ENCODE measurements at places on chromosomes 11 and 22.

- no peak for DNase-seq
These were observed 19.3 kb downstream of the ART5 start for GRCh38 chr11:3622521-3622920.

DNA sequence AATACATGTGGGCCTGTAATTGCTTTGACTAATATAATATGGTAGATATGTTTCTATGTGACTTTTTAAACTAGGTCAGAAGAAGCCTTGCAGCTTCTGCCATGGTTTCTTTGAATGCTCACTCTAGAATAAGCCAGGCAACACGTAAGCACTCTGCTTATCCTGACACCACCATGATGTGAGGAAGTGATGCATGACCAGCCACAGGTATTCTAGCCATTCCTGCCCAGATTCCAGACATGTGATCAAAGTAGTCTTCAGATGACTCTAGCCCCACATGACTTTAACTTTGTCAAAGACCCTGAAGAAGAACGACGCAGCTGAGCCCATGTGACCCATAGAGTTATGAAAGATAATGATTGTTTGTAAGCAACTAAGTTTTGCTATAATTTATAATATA, 276.1 kb upstream of the NCAM1 start:
- no peak for DNase-seq

GRCh38 chr22:49827853-49828598, at the start of gene BRD1:
BRD1 (minus strand) TSS chr22:49827873; CDS start chr22:49824317, 3,556 bp downstream.
- DNase-seq = no peak

- DNase-seq = no peak
These were observed 66.4 kb upstream of the SORL1 start for GRCh38 chr11:121385688-121386087.

- no peak for DNase-seq
These were observed 8.8 kb downstream of the HSPA8 start for GRCh38 chr11:123052901-123053721.

- no peak for DNase-seq
These were observed 860.8 kb downstream of the TBC1D22A start for GRCh38 chr22:47623066-47623762.

DNA sequence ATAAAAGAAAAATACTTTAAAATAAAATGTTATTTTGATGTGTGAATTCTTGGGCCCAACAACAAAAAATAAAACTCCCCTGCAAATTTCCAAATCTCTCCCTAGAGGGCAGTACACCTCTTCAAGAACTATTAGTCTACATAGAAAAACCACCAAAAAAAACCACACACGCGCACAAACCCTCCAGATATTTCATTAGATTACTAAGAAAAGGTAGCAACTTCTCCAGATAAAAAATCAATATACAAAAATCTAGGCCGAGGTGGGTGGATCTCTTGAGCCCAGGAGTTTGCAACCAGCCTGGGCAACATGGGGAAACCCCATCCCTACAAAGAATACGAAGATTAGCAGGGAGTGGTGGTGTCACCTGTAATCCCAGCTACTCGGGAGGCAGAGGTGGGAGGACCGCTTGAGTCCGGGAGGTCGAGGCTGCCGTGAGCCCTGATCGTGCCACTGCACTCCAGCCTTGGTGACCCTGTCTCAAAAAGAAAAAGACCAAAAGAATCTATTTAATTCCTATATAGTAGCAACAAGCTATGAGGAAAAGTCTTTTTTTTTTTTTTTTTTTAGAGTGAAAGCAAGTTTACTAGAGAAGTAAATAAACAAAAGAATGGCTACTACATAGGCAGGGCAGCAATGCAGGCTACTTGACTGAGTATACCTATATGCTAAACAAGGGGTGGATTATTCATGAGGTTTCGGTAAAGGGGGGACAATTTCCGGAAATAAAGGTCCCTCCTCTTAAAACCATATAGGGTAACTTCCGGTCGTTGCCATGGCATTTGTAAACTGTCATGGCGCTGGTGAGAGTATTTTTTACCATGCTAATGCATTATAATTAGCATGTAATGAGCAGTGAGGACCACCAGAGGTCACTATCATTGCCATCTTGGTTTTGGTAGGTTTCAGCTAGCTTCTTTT, 13.1 kb downstream of the B3GNT6 start:
- DNase-seq = peak; percentile 70

- no peak for DNase-seq
These were observed 397.3 kb upstream of the CCDC179 start for GRCh38 chr11:23257556-23257955.

DNA sequence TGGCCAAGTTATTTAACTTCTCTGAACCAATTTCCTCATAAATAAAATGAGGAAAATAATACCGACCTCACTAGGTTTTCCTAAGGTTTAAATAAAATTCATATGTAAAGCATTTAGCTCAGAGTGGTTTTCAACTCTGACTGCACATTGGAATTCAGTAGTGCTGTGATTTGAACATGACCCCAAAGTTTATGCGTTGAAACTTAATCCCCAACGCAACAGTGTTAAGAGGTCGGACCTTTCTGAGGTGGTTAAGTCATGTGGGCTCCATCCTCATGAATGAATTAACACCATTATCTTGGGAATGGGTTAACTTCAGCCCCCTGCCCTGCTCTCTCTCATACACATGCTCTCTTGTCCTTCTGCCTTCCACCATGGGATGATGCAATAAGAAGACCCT, 322.2 kb downstream of the AASDHPPT start:
- no peak for DNase-seq

GRCh38 chr22:37163575-37164504, 14.1 kb upstream of the IL2RB start:
- DNase-seq = no peak

- no peak for DNase-seq
These were observed 562.8 kb upstream of the CCDC179 start for GRCh38 chr11:23423104-23423503.

- no peak for DNase-seq
These were observed 615 bp upstream of the NFAM1 start for GRCh38 chr22:42432818-42433217.

DNA sequence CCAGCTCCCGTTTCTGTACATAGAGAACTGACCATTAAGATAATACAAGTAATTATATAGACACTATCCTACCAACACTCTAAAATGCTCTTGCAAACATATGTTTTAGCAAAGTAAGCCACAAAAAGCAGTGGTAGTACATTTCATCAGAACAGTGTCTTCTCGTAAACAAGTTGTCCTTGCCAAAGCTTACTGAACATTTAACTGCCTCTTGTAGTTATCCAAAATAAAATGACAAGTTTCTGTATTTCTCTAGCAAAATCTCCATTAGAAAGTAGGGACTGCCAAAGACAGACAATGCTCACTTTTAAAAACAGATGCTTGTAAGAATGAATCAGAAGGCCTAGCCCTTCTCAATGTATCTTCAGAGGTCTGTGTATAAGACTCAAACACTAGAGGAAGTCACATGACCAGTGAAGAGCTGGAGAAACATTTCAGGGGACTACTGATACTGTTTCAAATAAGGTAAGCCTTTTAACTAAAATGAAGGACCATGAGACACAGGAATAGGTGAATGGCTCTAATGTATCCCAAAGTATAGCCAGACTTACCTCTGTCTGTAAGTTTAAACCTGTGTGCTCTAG, 7.8 kb upstream of the ZC3H12C start:
- DNase-seq = no peak

- DNase-seq = no peak
These were observed 1.7 kb upstream of the RHOD start for GRCh38 chr11:67054836-67055523.

GRCh38 chr11:88657076-88657738, 319.7 kb upstream of the CTSC start:
- no peak for DNase-seq

DNA sequence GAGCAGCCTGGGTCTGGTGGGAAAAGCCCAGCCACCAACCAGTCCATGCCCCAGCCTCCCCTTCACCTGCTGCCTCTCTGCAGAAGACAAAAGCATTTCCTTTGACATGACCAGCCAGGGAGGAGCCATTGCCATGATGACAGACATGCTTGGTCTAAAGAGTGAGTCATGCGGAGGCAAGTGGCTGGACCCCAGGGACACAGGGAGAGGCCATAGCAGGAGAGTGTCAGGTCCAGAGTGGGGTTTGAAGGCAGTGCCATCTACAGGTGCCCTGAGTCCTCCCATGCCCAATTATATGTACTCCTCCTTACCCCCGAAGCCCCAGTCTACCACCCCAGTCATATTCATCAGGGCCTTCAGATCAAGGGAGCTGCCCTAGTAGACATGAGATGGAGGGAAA, 67.4 kb downstream of the SCN3B start:
- DNase-seq = no peak

DNA sequence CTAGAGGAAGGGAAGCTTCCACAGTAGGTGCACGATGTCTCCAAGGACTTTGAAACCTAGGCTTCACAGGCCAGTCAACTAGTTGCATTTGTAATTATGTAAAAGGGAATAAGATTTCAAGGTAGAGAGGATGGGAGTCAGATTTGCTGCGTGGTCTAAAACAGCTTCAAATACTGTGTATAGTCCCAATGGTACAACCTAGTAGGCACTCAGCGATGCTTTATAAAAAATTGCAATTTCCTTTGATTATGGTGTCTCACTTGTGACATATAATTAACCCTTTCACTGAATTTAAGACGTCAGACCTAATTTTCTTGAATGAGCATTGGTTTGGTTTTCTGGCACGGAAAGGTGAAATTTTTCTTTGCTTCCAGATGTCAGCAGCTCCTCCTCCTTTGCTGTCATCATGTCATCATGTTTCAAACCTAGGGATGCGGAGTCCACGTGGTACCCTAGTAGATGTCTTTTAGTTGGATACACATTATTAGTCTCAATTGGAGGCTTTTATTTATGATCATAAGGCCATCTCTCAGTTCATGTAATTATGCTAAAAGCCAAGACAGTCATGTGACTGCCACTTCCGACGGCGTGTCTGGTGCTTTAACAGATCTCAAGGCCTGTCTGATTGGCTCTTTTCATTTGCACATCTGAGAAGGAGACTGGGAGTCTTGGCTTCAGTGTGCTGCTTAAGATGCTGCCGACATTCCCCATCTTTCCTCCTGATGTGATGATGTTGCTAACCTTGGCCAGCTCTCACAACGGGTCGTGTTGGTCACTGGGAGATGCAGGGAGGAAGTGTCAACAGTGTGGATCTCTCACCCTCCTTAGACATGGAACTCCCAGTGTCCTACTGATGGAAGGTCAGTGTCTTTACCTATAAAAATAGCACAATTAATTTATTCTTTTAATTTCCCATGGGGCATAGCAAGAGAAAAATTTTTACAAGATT, 134.0 kb downstream of the HIPK3 start:
- no peak for DNase-seq

- DNase-seq = no peak
These were observed 24.8 kb downstream of the FBLN1 start for GRCh38 chr22:45527456-45527855.

- DNase-seq = no peak
These were observed 380.1 kb upstream of the SYN3 start for GRCh38 chr22:33438273-33438672.

- DNase-seq = no peak
These were observed 79.2 kb downstream of the WNT7B start for GRCh38 chr22:45897736-45898135.

GRCh38 chr22:31683181-31684105, 21.4 kb upstream of the PISD start:
- DNase-seq = no peak

DNA sequence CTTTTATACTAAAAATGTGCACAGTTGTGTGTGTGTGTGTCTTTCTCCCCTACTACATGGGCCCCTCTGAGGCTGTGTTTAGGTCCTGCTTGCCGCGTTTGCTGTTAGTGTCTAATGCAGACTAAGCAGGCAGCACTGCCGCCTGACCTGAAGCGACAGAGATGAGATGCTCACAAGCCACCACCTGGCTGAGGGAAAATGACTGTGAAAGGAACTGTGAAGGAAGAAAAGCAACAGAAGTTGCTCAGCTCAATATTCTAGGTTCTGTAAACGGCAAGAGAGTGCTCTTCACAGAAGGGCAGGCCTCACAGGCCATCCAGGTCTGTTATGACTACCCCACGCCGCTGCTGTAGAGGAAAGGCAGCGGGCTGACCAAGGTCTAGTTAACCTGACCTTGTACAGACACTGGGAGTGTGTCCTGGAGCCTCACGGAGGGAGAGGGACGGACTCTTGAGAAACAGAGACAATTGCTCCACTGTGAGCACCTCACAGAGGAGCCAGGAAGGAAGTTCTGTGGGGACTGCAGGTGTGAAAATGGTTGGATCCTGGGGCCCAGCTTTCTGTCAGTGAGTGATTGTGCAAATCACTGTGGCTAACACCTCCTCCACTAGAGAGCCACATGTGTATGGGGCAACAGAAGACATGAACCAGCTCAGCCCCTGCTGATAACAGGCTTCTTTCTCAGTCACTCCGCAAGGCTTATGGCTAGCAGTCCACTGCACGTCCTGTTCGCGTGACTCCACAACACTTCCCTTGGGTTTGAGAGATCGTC, 31.3 kb upstream of the YPEL1 start:
- DNase-seq = no peak

DNA sequence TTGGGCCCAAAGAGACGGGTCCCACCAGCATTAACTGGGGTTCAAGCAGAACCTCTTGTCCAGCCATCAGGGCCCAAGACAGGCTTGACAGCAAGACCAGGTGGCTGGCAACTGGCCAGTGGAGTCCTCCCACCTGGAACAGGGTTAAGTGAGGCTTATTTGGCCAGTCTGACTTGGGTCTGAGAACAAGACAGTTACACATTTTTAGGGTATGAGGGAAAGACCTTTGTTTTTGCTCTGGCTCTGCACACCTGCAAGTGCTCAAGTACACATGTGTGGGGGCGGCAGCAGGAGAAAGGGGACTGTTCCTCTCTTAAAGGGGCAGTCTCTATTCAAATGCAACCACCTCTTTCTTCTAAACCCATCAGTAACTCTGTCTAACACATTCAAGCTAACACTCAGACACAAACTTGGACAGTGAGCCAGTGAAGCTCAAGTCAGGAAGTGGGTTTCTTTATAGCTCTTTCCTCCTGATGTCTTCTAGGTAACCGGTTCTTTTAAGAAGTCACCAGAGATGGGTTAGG, 116.2 kb downstream of the ETS1 start:
- DNase-seq = no peak

- no peak for DNase-seq
These were observed 178.7 kb downstream of the SOX6 start for GRCh38 chr11:16177688-16178087.

DNA sequence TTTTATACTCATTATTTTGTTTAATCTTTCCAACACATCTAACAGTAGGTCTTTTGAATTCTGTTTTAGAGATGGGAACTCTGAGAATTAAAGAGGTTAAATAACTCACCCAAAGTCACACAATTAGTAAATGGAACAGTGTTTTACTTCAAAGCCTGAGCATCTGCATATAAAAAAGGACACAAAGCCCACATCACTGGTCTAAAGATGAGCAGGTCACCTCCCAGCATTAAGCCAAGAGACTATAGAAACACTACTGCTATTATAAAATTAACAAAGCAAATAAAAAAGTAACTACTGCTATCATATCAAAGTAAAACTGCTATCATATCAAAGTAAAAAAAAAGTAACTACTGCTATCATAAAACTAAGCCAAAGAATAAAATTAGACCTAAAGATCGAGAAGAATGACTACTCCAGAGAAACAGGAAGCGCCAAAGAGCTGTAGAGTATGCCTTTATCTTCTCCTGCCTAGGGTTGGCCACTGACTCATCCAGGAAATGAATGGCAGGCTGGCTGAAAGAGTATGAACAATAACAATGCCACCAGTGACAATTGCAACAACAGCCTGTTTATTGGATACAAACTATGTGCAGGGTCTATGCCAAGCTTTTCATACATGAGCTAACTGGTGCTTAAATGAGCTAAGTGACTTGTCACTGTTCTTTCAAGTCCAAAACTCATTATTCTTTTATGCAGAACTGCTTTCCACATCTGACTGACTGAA, 1153.0 kb upstream of the TENM4 start:
- no peak for DNase-seq
